Kidney tubule cell (primary cell): ENCODE measurements at places on chromosomes 7 and 10.

GRCh38 chr10:102300278-102300843, 55.0 kb downstream of the GBF1 start:
- DNase-seq: peak; percentile 91

- no peak for DNase-seq
Observed at GRCh38 chr7:45645141-45645969, 71.2 kb downstream of the ADCY1 start.

DNA sequence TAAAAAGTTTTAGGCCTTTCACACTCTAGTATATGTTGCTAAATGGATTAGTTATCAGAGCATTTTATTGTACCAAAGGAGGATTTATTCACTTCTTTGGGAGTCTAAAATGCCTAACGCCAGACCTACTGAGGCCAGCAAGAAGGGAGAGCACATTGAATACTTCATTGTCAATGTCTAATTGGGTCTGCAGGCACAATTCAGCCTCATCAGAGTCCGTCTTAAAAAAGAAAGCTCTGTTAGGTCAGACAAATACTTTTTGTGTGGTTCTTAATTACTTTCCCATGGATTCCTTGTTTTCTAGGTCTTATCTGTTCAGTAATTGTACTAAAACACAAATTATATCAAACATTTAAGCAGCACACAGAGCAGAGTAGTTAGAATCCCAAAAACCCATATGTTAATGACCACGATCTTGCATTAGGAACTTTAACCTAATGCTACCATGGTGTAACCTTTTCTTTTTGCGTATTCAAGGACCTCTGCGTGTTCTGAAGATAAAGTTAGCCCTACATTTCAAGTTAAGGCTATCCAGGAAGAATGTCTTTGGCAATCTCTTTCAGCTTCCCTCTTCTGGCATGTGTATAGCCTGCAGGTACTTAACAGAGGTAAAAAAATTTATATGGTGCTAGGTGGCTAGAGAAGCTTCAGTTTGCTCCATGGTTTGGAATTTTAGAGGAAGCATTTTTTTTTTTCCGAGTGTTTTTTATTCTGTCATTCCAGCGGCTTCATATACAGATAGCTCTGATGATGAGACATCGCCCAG, 45.7 kb upstream of the STRIP2 start:
- DNase-seq: no peak

DNA sequence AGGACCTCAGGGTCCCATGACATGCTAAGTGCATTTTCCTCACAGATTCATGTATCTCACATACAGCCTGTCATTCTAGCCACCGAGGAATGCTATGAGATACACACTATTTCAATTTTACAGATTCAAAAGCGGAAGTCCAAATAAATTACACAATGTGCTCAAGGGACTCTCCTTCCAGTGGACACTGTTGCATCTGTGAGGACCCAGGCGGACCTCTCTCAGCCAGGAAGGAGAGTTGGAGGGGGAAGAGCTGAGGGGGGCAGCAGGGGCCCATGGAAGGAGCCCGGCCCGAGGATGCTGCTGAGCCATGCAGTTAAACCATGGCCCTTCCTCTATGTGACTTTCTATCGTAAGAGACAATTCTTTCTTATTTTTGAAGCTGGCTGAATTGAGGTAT, 93.6 kb downstream of the VOPP1 start:
- no peak for DNase-seq

GRCh38 chr10:113322843-113323242, 230.0 kb upstream of the HABP2 start:
- DNase-seq: no peak
